HT-29 (cell line): ENCODE measurements at places on chromosomes 11 and 22.

- no peak for DNase-seq
Measured at GRCh38 chr11:35321111-35321510, 98.2 kb downstream of the SLC1A2 start.

- DNase-seq = no peak
Measured at GRCh38 chr11:65709661-65710060, 2.4 kb upstream of the KAT5 start.

DNA sequence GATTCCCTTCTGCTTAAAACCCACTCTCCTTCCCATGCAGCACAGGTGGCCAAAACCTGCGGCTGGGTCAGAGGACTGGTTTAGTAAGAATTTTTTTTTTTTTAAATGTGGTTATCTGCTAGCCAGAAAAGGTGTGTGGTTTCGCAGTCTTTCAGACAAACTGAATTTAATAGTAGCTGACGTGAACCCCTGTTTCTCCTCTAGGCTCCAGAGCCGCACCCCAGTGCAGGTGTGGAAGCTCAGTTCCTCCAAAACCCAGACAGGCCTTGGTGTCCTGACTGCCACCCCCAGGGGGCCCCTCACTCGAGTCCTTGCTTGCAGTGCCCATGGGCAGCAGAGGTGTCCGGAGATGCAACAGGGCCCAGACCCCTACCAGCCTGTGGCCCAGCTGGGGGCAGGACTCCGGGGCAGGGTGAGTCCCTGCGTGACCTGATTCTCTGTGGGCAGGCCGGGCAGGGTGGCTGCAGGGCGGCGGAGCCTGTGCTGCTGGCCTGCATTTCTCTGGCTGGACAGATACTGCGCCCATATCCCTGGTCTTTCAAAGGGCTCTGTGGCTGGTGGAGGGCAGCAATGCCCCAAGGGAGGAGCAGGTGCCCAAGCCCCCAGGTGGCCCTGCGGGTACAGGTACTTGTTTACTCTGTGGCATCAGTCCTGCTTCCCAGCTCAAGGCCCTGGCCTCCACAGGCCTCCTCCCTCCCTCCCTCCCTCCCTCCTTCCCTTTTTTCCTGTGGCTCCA is 15.2 kb downstream of the KCNQ1 start:
- DNase-seq = no peak

DNA sequence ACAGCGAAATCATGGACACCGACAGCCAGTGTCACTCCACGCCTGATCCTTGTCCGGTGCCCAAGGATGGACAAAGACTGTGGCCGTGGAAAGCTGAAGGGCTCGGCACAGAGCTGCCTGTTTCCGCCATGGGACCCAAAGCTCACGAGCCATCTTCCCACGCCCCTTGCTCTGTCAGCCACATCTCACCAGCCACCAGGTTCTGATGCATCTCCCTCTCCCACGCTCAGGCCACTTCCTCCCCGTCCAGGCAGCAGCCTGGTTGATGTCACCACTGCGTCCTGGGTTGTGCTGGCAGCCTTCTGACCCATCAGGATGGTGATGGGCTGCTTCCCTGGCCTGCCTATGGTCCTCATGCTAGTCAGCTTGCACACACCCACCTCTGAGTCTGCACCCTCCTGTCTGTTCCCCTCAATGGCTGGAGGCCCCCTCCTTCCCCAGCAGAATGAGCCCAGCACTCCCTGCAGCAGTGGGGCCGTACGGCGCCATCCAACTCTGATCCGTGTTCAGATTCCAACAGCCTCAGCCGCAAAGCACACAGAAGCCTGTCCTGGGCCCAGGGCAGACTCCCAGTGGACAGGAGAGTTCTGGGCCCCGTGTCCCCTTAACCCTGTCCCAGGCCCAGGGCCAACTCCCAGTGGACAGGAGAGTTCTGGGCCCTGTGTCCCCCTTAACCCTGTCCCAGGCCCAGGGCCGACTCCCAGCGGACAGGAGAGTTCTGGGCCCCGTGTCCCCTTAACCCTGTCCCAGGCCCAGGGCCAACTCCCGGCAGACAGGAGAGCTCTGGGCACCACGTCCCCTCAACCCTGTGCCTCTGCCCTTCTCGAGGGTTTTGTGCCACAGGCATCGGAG is 259.5 kb downstream of the BRD1 start:
- no peak for DNase-seq

- no peak for DNase-seq
Measured at GRCh38 chr11:86745571-86745970, 54.8 kb upstream of the PRSS23 start.

DNA sequence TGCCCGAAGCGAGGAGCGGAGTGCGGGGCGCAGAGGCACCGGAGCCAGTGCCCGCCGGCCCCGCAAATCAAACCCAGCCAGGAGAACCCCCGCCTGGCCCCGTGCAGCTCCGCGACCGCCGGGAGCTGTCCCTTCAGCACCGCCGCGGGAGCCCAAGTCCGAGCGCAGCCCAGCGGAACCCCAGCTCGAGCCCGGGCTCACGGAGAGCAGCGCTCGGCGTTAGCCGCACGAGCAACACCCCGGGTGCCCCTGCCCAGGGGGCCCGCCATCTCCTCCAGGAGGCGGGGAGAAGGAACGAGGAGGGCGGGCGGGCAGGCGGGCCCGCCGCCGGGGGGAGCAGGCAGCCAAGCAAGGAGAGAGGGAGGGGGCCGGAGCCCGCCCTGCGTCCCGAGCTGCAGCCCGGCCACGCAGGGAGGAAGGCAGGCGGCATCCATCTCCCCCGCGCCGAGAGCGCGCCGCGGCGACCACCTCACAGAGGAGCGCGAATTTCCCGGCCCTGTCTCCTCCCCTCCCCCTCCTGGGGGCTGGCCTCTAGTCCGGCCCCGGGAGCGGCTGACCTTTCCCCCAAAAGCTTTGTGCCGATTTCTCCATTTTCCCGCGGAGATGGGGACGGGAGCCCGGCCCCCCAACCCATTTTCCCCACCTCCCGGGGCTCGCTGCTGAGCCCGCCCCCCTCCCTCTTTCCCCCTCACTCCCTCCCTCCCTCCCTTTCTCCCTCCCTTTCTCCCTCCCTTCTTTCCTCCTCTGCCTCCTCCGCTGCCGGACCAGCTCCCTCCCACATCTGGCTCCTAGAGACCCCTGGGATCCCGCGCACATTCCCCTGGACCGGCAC is 621 bp downstream of the KCNC1 start:
- no peak for DNase-seq

GRCh38 chr22:28029201-28029948 is 110.3 kb upstream of the PITPNB start:
- DNase-seq = peak; percentile 57

- no peak for DNase-seq
Measured at GRCh38 chr11:96147186-96147585, 195.8 kb downstream of the MAML2 start.
